ENCODE measurements at places on chromosomes 1 and 21. TPM values are rescaled to one million over a fixed set of nuclear protein-coding genes. Genes with fewer than 3 reads are reported as not detected.

SLC6A17 gene
- total RNA-seq, result 0.32 TPM

ATP6V1G3 gene
- not detected for total RNA-seq

PLA2G2D gene
- not detected for total RNA-seq

- DNase-seq, result no peak
Measured at GRCh38 chr1:201336711-201337450, 40.6 kb downstream of the TNNT2 start.

DNA sequence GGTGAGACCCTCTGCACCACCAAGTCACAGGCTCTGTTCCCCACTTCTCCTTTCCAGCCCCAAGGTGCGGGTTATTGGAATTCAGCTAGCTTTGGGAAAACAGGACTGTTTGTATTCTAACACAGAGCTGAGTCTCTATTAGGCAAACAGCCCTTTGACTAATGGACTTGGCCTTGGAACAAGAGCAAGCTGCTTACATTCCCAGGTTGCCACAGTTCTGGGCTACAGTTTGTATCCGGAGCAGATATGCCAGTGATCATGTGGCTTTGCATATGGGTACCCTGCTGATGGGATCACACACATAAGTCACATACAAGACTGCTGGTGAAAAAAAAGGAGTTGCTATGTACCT, 110.5 kb upstream of the COA6 start:
- DNase-seq, result peak; percentile 79

DNA sequence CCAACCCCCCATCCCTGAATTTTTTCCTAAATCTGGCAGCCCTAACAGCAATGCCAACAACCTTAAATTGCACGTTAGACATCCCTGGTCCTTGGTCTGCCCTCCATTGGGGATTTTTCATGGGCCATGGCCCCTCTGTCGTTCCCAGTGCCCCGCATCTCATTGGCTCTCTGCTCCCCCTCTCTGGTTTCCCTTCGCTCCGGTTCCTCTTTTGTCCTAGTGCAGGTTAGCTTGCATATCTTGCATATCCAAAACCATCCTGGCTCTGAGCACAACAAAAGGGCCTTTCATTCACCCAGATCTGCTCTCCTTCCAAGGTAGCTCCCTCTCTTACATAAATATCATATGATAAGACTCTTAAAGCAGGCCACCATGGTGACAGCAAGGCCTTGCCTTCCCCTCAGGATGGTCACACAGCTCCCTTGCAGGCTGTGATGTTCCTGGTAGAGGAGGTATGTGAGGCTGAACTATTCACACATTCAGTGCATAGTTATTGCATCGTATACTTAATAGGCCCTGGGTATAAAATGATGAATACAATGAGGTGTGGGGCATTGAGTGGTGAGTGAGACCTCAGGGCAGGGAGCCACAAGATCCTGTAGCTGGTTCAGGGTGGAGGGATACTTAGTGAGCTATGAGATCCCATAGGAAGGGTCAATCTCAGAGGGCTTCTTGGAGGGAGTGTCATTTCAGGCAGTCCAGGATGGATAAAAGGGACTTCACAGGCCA, 45.2 kb downstream of the TENT5C start:
- DNase-seq, result no peak
